ENCODE measurements at places on chromosomes 12 and 14. TPM values are rescaled to one million over a fixed set of nuclear protein-coding genes. Genes with fewer than 3 reads are reported as not detected.
A peak's percentile ranks its signal among the peaks of the same experiment; 100 is the strongest.

DNA sequence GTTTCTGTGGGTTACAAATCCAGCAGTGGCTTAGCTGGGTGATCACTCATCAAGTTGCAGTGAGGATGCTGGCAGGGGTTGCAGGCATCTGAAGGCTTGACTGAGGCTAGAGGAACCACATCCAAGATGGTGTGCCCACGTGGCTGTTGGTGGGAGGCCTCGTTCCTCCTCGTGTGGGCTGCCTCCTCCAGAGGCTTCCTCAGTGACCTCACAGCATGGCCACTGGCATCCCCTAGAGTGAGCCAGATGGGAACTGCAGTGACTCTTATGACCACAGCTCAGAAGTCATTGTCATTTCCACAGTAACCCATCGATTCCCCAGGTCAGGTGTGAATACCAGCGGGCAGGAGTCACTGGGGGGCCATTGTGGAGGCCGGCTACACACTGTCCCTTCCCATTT, 17.8 kb downstream of the AACS start:
- DNase-seq, result no peak

DNA sequence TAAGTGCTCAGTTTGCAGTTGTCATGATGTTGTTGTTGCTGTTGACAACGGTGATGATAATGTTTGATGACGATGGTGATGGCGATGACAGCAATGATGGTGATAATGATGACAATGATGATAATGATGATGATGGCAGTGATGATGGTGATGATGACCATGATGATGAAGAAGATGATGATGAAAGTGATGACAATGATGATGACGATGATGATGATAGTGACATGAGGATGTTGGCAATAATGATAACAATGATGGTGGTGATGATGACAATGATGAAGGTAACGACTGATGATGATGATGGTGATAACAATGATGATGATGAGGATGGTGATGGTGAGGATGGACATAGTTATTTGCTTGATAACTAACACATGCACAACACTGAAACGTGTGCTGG, 778.5 kb downstream of the VRK1 start:
- DNase-seq, result no peak

Gene NAA30
- total RNA-seq, result 14.9 TPM

Gene CD163
- not detected for total RNA-seq

DNA sequence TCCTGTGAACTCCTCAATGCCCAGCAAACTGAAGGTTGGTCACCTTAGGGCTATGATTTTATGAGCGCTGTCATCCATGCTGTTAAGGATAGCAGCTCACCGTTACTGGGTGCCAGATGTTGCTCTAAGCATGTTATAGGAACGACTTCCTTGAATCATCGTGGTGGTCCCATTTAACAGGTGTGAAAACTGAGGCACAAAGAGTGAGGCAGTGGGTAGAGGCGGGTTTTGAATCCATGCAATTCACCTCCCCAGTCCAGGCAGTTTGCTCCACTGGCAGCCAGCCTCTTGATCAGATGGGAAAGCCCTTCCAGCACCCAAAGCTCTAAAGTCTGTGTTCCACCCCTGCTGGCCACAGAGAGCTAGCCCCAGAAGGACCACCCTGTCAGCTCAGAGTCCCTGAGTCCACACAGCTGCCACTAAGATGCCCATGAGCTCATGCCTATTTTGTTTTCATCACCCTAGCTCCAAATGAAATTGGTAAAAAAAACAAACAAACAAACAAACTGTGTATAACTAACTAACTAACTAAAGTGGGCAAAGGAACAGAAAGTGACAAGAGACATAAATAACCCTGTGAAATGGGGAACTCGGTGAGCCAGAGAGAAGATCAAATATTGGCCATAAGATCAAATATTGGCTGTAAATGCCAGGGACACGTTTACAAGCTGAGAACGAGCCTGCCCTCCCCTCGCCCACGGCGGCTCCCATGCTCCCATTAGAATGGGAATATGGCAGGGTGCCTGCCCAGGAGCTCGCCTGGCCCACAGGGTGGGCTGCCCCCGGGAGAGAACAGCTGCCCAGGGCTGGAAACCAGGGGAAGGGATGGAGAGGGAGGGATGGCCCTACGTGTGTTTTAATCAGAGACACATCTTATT, 72.3 kb upstream of the RFLNA start:
- no peak for DNase-seq

DNA sequence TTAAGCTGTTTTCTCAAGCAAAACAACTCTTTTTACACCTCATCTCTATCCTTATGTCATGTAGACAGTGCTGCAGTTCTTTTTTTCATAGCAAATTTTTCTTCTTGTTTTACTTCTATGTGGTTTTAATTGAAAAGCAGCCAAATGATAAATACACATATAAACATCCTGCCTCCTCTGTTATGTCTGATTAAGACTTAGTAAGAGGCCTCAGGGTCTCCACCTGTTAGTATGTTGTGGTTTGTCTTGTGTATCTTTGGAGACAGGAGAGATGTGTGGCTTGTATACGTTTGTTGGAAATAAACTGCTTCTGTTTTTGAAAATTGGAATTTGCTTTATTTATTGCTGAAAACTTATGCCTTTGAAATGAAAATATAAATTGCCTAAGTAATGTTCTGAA, 32.0 kb downstream of the PEX5 start:
- DNase-seq, result no peak

GRCh38 chr14:75563931-75564330, 14.5 kb upstream of the FLVCR2 start:
- no peak for DNase-seq

- no peak for DNase-seq
Measured at GRCh38 chr12:75642226-75642625, 130.8 kb upstream of the KRR1 start.

DNA sequence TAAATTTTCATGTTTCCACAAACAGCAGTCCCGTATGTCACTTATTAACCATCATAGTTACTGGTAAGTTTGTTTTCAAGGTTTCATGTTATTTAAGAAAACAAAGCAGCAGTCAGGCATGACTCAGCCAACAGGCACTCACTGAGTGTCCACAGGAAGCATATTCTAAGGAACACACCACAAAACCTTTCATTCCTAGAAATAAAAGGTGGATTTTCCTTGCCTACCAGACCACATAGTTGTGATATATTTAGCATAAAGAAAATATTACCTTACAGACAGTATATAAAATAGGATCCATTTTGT, 143.3 kb upstream of the AVPR1A start:
- DNase-seq, result peak; percentile 96

Gene CRIP2
- 121 TPM for total RNA-seq

- DNase-seq, result no peak
Measured at GRCh38 chr12:75720812-75721641, 209.6 kb upstream of the KRR1 start.

- no peak for DNase-seq
Measured at GRCh38 chr14:68257969-68258368, 438.4 kb downstream of the RAD51B start.

GRCh38 chr12:65656891-65657351, 167.4 kb upstream of the HMGA2 start:
- peak; percentile 98 for DNase-seq

DNA sequence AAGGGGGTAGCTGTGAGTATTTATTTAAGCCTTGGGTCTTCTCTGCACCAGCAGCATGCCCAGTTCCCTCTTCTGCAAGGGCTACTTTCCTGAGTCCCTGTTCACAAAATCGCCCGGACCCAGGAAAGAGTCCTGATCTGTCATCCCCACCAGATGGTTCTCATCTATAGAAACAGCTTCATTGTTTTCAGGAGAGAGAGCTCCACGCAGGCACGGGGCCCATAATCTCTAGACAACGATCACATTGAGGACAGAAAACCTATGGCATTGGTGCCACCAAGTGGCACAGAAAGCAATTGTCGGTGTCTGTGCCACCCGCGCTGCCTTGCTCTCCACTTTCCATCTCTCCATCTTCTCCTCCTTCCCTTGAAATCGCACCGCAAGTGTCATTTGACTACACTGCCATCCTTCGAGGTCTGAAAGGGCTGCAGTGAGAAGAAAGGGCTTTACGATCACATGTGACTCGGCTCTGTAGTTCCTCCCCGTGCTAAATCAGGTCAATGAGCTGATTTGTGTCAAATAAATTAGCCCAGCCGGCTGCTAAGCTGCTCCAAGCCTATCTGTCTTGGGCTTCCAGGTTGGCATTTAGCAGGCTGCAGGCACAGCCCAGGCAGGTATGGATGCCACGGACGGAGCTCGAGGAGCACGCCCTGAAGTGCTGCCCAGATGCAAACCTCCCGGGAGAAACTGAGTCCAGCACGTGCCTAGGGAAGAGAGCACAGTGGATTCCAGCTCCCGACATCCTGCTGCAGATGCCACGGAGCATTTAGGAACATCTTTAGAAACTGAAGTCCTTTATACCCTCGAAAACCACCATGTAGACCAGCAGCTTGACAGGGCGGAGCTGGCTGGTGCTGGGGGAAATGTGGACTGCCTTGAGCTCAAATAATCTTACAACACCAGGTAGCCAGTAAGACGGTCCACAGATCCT, 28.8 kb downstream of the SPRING1 start:
- DNase-seq, result no peak

Gene CD163L1
- total RNA-seq, result 1.7 TPM

- no peak for DNase-seq
Measured at GRCh38 chr12:5377997-5378592, 53.8 kb upstream of the NTF3 start.

DNA sequence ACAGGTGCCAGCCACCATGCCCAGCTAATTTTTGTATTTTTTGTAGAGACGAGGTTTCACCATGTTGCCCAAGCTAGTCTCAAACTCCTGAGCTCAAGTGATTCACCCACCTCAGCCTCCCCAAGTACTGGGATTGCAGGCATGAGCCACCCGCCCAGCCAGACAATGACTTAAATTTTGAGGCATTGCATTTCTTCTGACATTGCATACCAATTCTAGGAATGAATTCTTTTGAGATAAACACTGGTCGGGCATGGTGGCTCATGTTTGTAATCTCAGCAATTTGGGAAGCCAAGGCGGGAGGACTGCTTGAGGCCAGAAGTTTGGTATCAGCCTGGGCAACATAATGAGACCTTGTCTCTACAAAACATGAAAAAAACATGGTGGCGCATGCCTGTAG, 2.5 kb upstream of the CELA1 start:
- DNase-seq, result no peak

DNA sequence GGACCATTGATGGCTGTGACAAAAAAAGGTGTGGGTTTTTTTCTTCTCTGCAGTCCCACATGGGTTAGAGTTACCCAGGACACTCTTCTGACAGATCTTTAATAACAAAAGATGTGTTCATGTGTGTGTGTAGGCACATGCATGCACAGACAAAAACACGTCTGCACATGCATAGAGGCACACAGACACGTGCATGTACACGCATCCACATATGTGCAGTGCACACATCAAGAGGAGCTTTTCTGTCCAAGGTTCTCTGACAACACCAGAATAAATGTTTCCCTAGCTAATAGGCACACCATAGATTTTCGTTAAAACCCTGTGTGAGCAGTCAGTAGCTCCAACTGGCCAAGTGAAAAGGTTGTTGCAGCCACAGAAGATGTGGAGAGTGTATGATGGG, 2.8 kb upstream of the MYL2 start:
- no peak for DNase-seq

DNA sequence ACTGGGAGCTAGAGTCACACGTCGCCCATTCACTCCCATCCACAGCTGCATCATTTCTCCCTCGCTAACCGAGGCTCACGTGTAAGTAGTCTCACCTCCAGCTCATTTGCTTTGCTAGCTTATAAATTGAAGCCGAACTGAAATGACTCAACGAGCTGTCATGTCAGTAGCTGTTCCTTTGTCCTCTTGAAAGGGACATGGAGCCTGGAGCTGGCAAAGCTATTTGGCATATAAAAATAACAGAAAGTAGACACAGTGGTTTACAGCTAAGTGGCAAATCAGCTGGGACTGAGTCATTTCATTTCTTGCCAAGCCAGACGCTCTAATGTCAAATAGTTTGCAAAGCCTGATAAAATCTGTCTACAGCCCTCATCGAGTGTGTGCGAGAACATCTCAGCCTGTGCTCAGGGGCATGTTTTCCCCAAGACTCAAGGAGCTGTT, 114.4 kb upstream of the TMEM233 start:
- DNase-seq, result no peak

Gene COX8C
- not detected for total RNA-seq

DNA sequence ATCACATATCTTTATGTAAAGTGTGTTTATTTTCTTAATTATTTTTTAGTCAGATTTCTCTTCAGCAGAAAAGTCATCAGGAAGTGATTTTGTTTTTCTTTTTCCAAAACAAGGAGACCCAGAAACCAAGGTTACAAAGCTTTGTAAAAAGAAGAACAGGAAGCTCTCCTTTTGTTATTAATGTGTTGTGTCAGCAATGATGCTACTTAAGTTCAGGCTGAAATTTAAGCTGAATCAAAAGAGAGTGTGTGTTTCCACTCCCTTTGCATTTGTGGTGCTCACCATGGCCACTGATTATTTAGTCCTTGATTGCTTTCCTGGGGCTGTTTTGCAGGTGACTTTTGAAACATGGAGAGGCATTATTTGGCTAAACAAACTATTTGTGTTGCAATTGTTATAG, 155.3 kb upstream of the ATP2B1 start:
- no peak for DNase-seq

DNA sequence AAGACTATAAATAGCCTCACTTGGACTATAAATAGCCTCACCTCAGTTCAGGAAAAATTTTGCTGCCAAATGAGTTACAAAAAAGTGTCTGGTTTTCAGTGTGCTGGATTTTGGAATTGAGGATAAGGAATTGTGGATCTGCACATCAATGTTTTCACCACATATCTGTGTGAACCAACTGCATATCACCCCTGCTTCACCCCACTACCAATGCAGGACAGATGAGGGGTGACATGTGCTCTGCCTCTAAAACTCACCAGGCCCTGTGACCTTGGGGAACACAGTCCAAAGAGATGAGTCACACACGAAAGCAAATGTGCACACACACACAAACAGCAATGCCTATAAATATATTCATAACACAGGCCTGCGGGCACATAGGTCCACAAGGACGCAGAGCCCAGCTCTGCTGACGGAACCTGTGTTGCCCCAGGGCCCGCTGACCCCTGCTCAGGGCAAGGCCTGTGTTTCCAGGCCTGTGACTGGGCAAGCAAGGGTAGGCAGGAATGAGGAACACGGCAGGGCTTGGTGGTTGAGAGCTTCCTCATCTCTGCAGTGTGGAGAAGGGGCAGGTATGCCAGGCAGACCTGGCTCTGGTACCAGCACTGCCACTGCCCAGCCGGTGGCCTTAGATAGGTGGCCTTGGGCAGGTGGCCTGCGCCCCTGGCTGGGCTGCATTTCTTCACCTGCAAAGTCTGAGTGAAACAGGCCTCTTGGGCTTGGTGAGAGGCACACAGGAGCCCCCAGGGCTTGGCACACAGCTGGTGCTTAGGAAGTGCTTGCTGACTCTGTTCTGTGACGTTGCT, 82.4 kb downstream of the ARL6IP4 start:
- DNase-seq, result peak; percentile 43
